ENCODE measurements at places on chromosomes 1 and 21.

GRCh38 chr1:231750818-231751362 is 124.3 kb downstream of the DISC1 start:
- no peak for DNase-seq

GRCh38 chr21:45167796-45168222 is 93.4 kb downstream of the ADARB1 start:
- DNase-seq, result no peak

DNA sequence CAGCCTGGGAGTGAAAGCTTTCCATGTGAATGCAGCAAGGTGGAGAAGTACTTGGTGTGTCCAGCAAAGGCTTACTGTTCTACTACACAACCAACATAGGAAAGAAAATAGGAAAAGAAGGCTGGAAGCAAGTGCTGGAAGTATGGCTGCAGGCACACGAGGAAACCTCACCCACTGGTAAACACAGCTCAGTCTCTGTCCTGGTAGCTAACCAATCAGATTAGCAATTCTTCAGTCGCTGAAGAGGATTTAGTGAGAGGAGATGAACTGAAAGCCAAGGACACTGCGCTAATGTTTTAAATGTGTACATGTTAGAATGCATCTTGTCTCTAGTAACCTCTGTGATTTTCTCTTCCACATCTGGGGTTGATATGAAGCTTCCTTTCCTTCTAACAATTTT is 36.2 kb upstream of the CACHD1 start:
- no peak for DNase-seq

GRCh38 chr1:51968632-51969031 is 21.9 kb downstream of the RAB3B start:
- no peak for DNase-seq

DNA sequence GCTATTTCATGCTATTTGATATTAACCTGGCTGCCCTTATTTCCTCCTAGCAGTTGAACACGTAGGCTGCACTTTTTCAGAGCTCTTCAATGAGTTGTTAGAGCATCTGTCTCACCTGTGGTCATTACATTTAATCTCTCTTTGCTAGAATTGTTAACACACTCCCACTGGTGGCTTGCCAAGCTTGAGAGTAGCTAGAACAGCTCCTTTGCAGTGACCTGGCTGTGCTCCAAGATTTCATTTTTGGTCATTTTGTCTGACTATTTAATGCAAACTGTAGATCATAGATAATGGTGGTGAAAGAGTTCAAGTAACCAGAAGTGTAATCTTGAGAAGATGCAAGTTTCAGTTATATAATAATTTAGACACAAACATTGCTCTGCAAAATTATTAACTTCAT is 105.6 kb downstream of the LRRC7 start:
- DNase-seq, result no peak

GRCh38 chr21:39923476-39923875 is 56.2 kb downstream of the PCP4 start:
- no peak for DNase-seq

DNA sequence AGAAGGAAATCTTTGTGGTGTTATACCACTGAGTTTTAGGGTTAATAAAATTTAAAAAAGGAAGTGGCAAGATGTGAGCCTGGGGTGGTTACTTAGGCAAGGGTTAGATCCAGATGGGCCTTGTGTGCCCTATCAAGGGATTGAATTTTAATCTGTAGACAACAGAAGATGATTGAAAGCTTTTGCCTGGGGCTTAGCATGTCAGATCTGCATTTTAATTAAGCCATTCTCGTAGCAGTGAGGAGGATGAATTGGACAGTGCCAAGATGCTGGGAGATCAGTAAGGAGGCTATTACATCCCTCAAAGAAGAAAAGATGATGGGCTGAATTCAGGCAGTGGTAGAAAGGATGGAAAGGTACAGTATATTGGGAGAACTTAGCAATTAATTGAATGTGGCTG is 42.3 kb downstream of the HMGB4 start:
- DNase-seq, result no peak

GRCh38 chr21:14955936-14956520 is 108.8 kb downstream of the NRIP1 start:
- DNase-seq, result no peak

DNA sequence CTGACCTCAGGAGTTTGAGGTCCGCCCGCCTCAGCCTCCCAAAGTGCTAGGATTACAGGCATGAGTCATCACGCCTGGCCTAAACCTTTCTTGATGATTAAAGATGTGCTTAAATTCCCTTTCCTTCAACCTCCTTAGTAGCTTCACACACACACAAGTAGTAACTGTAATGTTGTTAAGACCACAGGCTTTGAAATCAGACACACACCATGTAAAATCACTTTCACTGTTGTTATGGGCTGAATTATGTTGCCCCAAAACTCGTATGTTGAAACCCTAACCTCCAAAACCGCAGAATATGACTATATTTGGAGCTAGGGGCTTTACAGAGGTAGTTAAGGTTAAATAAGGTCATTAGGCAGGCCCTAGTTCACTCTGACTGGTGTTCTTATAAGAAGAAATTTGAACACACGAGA is 180.2 kb downstream of the NR5A2 start:
- no peak for DNase-seq

DNA sequence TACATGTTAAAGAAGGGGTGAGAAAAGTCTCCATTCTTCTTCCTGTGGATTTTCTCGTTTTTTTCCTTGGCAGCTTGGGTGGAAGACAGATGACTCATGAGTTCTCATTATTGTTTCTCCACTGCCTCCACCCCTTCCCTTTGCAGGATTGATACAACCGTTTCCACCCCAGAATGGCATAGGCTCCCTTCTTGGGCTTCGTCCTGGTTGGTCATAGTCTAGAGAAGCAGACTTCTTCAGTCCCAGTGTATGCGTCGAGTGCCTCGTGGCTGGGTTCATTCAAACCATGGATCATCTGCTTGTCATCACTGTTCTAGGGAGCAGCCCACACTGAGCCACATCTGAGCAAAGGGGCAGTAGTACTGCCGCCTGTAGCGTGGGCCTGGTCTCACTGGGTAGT is 13.7 kb downstream of the PTGFRN start:
- DNase-seq, result no peak

GRCh38 chr1:17764591-17764990 is 9.5 kb downstream of the ACTL8 start:
- no peak for DNase-seq

- no peak for DNase-seq
Observed at GRCh38 chr1:225539069-225539468, 111.2 kb upstream of the LBR start.

- no peak for DNase-seq
Observed at GRCh38 chr1:111733992-111734341, 5.2 kb downstream of the INKA2 start.

DNA sequence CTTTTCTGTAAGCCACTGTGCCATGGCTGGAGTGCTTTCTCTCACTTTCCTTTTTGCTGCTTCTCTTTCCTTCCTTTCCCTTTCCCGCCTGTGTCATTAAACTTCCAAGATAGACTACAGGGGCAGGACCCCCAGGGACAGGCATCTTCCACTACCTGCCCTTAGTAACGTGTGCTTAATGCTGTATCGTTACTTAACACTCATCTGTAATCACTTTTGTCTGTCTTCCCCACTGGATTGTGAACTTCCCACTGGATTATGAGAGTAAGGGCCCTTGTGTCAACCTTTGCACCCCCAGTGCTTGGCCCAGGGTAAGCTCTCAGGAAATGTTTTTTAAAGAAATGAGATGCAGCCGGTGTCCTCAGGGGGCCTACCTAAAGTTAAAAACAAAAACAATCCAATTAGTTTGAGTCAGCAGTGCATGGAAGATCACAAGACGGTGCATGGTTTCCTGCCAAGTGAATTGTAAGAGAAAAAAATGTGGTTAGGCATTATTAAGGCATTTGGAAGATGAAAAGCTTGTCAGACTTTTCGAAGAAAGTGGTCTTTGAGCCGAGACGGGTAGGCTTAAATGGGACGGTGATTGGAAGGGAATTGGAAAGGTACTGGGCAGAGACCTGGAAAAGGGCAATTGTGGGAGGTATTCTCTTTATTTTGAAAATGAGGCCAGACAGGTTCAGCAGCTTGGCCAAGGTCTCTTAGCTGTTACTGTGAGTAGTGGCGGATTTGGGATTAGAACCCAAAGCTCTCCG is 958 bp downstream of the LYPLAL1 start:
- DNase-seq, result no peak

DNA sequence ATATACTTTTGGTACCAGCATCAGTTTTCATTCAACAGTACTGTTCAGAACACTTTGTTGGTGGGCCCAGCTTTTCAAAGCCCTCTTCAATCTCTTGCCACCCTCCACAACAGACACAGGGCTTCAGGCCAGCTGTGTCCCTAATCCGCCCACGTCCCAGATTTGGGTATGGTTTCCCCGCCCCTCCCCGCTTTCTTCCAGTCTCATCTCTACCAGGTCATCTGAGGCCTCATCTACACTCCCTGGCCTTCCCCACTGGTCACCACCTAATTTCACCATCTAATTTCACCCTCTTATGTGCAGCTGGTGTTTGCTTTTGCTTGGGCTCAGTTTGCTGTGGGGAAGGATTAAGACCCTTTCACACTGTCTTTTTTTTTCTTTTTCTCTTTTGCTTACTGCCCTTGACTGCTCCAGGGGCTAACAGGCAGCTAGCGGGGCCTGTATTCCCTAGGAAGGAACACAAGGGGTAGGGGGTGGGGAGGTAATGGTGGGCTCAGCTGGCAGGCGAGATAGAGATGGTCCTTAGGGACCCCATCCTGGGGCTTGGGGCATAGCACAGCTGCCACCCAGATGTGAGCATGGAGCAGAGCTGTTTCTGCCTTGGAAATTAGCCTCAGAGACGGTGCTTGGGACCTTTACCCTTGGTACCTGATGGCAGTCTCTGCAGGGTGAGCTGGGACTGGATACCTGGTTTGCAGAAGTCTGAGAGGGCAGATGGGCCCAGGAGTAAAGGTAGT is 3.8 kb upstream of the EPB41 start:
- no peak for DNase-seq

DNA sequence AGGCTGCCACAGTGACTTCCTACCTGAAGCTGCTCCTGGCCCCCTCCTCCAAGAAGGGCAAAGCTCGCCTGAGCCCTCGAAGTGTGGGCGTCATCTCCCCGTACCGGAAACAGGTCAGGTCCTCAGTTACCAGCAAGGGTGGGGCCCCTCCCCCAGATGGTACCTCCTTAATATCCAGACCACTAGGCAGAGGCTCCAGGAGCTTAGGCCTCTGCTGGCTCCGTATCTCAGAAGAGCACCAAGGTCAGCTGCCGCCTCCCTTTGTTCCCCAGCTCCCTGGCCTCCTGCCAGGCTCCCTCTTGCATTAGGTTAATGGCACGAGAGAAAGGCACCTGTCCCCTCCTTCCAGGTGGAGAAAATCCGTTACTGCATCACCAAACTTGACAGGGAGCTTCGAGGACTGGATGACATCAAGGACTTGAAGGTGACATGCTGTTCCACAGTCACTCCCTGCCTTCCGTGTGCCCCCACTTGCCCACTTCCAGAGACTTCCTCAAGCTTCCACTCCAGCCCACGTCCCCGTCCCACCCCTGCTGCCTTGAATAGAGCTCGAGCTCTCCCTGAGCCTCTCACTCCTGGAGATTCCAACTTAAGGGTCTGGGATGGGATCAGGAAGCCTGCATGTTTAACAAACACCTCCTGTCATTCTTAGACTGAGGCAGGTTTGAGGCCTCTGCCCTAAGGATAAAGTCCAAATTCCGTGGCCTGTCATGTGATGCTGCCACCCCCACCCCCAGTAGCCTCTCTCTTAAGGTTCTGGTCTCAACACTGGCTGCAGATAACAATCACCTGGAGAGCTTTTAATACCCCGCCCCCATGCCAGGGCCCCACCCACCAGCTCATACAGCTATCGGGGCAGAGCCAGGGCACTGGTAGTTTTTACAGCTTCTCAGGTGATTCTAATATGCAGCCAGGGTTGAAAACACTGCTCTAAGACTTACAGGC is 8.3 kb downstream of the RHOC start:
- DNase-seq, result no peak

DNA sequence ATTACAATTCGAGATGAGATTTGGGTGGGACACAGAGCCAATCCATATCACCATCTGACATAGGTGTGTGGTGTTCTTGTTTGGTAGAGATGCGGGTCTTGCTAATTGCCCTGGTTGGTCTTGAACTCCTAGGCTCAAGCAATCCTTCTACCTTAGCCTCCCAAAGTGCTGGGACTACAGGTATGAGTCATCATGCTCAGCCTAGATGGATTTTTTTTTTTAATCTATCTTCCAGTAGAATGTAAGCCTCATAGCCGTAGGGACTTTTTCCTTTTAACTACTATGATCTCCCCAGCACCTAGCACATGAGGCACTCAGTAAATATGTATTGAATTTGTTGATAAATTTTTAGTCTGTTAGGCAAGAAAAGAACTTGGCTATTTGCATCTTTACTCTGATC is 94.6 kb upstream of the TENT5C start:
- no peak for DNase-seq

- no peak for DNase-seq
Observed at GRCh38 chr21:38236232-38236631, 20.6 kb upstream of the KCNJ15 start.

GRCh38 chr1:153790313-153790965 is 15.2 kb downstream of the SLC27A3 start:
- no peak for DNase-seq

- DNase-seq, result no peak
Observed at GRCh38 chr1:182430263-182431068, 19.5 kb upstream of the RGSL1 start.

DNA sequence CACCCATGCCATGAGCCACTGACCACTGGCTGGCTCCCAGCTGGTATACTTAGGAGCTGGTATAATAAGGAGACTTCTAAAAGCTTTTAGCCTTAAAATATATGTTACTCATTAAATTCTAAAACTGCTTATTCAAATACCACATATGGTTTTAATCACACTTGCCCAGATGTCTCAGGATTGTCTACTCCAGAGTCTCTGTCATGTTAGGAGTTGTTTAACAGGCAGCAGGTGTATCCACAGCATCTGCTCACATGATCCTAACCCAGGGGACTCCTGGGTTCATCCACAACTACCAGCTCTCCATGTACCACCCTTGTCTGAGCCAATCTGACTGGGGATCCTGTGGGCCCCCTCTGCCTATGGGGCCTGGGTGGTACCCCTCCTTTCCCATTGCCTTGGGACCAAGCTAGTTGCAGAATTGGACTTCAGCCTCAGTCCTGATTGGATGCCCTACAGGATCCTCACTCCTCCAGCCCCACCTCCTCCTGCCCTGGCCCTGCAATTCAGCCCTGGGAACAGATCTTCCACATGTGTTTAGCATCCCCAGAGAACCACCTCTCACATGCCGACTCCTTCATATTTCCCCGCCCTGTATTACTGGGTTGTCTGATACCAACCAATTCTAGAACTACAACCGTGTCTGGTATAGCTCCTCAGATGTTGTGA is 61.3 kb downstream of the BCAR3 start:
- no peak for DNase-seq

GRCh38 chr1:246351721-246352120 is 155.4 kb downstream of the SMYD3 start:
- no peak for DNase-seq

- DNase-seq, result no peak
Observed at GRCh38 chr1:2115702-2116341, 65.6 kb downstream of the PRKCZ start.

GRCh38 chr1:55322842-55323241 is 107.7 kb upstream of the USP24 start:
- DNase-seq, result no peak
